Panc1 (cell line): ENCODE measurements at places on chromosomes 4 and X.

DNA sequence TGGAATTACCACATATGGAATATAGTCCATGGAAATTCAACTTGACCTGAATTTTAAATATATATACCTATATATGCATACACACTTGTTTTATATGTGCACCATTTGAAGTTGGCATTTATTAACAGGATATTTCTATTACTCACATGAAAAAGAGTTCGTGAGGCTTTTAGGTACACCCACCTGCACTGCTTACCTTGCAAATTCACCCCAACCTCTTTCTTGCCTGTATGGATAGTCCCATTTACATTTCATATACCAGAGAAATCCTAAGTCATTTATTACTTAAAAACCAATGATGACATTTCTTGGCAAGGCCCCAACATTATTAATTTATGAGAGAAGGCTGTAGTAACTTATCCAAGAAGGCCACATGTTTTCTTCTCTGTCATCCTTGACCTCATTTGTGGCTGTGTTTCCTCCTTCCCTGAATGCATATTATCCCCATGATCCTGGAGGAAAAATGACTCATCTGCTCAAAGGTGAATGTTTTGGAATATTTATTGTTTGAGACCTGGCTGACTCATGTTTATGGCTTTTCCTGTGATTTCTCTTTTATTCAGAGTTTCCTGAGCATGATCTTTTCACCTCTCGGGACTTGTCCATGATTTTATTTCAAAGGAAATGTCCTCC lies 62.2 kb upstream of the FAM241A start:
- peak; percentile 92 for DNase-seq

DNA sequence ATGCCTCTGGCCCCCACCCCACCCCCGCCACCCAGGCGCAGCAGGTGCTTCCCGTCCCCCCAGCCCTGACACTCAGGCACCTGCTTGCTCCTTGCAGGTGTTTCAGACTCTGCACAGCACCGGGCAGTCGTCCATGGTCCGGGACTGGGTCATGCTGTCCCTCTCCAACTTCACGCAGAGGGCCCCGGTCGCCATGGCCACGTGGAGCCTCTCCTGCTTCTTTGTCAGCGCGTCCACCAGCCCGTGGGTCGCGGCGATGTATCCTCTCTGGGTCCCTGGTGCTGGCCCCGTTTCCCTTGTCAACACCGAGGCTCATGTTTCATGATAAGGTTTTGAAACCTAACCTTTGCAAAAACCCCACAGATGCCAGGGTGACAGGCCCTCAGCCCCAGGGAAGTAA lies 10.2 kb upstream of the MSANTD1 start:
- DNase-seq: no peak

GRCh38 chrX:126265116-126265515 lies 99.0 kb upstream of the DCAF12L2 start:
- DNase-seq: no peak

- DNase-seq: no peak
These were observed 22.7 kb downstream of the MAP9 start for GRCh38 chr4:155353923-155354540.

DNA sequence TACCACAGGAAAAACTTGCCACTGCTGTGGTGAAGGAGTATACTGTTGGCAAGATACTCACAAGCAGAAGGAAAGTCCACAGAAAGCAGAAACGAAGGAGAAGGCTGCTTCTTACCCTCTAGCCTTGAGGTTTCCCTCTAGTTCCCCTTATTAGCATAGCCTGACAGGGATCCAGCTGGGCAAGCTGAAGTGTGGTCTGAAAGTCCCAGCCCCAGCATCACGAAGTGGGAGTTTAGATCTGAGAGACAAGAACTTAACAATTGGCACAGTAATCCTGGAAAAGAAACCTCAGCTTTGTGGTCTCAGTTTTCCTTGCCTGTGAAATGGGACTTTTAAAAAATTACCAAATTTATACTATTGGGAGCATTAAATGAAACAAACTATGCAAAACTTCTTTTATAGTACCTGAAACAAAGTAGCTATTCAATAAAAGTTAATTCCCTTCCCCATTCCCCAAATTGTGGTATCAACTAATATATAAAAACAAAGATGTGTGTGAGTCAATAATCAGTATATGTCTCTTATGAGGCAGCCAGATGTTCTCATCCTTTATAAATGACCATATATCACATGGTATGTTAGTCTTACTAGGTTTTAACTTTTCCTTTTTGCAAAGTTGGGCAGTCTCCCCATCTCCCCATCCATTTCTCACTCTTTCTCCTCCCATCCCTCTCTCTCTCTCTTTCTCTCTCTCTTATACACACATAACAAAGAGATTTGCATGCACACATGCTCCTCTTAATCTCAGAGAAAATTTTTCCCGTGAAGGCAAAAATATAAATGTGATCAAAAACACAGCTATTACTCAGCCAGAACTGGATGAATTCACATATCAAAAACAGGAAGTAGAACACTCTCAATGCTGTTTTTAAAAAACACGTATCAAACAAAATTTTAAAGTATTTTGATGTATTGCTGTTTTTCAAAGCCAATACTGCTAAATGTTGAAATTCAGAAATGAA lies 57.8 kb downstream of the SCFD2 start:
- DNase-seq: no peak

- DNase-seq: no peak
These were observed 52.2 kb upstream of the TLR3 start for GRCh38 chr4:186016796-186017195.

DNA sequence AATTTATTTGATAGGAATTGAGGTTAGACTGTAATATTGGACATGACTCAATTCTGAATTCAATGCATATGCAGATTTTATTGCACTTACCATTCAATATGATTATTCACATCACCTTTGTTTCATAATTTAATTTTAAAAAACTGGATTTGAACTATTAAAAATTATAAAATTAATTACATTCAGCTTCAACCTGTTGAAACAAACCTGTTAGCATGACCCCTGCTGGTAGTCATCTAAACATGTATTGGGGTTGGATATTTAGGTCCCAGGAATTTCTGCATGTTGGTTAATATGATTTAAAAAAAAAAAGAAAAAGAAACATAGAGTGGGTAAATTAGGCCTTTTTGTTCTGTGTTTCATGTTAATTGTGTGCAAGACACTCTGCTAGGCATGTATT lies 85.9 kb downstream of the ARSJ start:
- no peak for DNase-seq

GRCh38 chr4:95507147-95507546 lies 41.6 kb downstream of the UNC5C start:
- no peak for DNase-seq

- no peak for DNase-seq
These were observed 80.4 kb upstream of the GPC4 start for GRCh38 chrX:133495464-133496391.

- DNase-seq: no peak
These were observed 266.1 kb upstream of the ANXA10 start for GRCh38 chr4:167826281-167826680.

- no peak for DNase-seq
These were observed 755.5 kb downstream of the STIM2 start for GRCh38 chr4:27616166-27616565.

- DNase-seq: no peak
These were observed 38.5 kb upstream of the UGT2B7 start for GRCh38 chr4:69057620-69058409.

DNA sequence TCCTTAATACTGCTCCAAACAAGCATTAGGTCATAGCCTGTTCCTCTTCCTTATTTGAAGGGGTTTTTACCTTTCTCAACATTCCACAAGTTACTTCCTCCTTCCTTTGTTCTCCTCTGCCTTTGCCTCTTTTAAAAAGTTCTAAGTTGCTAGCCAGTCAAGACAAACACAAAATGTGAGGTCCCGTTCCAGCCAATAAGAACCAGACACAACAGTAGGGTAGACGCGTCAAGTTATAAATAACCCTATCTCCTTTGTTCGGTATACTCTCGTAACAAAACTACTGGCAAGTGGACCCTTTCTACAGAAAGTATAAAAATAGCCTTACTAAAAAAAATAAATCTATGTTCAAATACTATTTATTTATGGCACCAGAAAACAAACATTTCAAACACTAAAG lies 6.3 kb upstream of the ACE2 start:
- DNase-seq: no peak

DNA sequence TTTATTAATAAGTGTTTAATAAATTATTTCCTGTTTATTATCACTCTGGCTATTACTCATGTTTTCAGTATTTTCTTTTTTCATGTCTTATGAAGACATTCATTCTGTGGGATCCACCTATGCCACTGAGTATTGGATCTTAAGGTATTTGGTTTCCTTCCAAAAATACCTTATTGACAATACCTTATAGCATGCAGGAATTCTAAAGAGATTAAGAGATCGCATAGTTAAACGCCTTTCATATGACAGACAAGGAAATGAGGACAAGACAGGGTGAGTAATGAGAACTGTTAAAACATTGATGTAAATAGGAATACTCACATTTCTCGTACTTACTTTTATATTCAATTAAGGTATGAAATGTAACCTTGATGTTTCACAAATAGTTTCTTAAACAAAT lies 38.2 kb upstream of the TMPRSS11B start:
- no peak for DNase-seq

DNA sequence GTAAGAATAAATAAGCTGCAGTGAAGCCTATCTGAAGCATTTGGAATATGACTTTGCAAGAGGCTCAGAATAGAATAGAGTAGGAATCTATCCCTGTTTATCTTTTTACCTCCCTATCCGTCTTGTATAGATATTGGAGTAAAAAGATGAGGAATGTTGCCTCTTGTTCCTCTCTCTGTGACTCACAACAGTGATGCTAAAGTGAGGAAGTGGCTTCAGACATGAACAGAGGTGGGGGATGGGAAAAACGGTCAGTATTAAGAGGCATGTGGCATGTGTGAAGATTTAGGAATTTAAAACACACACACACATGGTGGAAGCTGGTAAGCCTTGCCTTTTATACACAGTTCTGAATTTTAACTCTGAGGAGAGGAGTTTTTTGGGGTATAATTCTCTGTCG lies 3.8 kb upstream of the DCAF4L1 start:
- no peak for DNase-seq

DNA sequence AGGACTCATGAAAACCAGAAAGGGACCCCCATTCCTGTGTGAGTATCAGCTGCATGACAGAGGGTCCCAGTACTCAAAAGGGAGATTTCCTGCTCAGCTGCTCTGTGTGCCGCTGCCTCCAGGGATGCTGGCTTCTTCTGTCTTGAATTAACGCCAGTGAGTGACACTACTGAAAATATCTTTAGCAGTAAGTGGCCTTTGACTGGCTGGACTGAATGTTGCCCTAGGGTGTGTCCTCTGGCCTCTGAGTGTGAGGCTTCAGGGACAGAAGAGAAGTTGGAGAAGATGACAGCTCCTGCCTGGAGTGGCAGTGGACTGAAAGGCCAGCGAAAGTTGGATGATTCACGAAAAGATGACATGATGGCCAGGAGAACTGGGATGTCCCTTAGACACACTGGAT lies 95.4 kb downstream of the LIMCH1 start:
- no peak for DNase-seq

DNA sequence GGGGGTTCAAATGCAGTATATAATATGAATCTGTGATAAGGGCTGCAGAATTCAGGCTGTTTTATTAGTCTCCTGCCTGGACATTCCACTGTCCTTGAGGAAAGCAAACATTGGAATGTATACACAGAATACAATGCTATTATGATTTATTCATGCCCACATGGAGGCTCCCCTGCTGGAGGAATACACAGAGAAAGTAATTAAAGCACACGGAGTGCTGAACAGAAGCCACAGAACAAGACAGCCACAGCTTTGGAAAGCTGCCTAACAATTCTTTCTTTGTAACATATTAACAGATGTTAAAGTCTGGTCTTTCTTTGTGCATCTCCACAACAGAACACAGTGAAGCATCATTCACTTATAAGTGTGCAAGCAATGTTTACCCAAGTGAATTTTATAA lies 155.8 kb downstream of the ARAP2 start:
- no peak for DNase-seq

GRCh38 chr4:66357316-66357715 lies 687.0 kb upstream of the EPHA5 start:
- no peak for DNase-seq

DNA sequence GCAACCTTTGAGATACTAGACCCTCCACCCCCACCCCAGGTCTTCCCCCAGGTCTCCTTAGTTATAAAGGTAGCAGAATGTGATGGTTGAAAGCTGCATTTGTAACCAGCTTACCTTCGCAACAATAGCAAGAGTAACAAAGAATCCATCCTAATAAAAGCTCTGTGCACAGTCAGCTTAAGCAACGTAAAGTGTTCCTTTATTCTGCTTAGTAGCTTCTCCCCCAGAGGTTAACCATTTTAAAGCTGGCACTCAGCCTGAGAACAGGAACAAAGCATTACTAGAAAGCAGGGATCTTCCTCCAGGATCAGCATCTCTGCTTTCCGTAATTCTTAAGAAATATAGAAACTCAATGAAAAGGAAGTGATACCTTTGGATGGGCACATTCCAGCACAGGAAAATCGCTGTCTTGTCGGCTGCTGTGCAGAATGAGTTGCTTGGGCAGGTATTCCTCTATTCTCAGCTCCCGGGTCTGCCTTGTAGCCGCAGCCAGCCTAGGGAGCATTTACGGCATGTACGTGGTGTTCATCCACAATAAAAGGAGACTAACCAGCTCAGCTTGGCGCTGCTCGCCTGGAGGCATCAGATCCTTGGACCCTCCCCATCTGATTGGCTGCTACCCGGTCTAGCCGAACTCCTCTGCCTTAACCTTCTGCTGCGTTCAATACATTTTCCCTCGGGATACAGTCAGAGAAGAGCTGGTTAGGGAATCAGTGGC lies 113.0 kb upstream of the TLR3 start:
- DNase-seq: no peak

GRCh38 chr4:147044241-147044640 lies 98.6 kb upstream of the TTC29 start:
- no peak for DNase-seq

GRCh38 chrX:10811111-10811510 lies 190.7 kb upstream of the MID1 start:
- DNase-seq: no peak

DNA sequence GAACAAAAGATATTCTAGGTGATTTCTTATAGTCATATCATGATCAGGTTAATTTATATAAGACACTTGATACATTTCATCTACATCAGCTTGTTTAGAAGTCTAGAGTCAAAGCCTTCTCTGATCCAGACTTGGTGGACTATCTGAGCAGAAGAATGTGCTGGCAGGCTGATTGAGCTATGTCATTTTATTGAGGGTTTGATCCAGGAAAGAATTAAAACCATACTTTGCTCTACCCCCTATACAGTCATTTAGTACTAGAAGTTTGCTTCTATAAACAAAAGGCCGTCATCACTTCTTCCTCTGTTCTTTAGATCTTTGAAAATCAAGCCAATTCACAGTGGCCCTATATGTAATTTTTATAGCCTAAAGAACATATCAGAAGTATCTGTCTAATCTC lies 173.1 kb upstream of the PITX2 start:
- DNase-seq: no peak
